Tibial nerve (tissue), 4 donors: ENCODE measurements at places on chromosomes 7 and 10. TPM values are rescaled to one million over a fixed set of nuclear protein-coding genes. Genes with fewer than 3 reads are reported as not detected.
A peak's percentile ranks its signal among the peaks of the same experiment; 100 is the strongest.

GRCh38 chr7:96304573-96304972 lies 17.3 kb downstream of the SLC25A13 start:
- no peaks in the 10 kb centered on the region for H3K4me1 ChIP-seq
- no peak overlapping the region for H3K27ac ChIP-seq
- no peaks in the 10 kb centered on the region for H3K27me3 ChIP-seq
- DNase-seq, result no peak
- no peaks in the 10 kb centered on the region for H3K36me3 ChIP-seq
- H3K4me3 ChIP-seq, result no peak overlapping the region

- no peak overlapping the region for H3K27ac ChIP-seq
- H3K4me1 ChIP-seq, result no peaks in the 10 kb centered on the region
- no peaks in the 10 kb centered on the region for H3K27me3 ChIP-seq
- DNase-seq, result no peak
- no peaks in the 10 kb centered on the region for H3K36me3 ChIP-seq
Observed at GRCh38 chr10:36499693-36500092, 625.7 kb upstream of the ANKRD30A start.

DNA sequence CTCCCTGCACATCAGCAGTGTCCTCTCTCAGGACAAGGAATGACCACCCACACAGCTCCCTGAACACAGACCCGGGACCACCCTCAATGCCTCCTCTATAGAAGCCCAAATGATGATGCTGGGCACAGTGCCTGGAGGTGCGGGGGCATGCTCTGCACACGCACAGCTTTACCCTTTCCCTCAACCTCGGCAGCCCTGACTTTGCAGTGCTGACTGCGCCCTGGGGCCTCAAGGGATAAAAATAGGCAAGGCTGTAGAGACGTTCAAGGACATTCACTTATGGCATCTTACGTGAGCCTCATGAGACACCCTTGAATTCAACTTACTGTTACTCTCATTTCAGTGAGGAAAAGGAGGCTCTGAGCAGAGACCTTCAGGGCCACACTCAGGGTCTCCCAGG lies 521.6 kb upstream of the MGMT start:
- H3K27ac ChIP-seq, result no peak overlapping the region
- H3K36me3 ChIP-seq, result no peaks in the 10 kb centered on the region
- H3K4me3 ChIP-seq, result no peak overlapping the region

DNA sequence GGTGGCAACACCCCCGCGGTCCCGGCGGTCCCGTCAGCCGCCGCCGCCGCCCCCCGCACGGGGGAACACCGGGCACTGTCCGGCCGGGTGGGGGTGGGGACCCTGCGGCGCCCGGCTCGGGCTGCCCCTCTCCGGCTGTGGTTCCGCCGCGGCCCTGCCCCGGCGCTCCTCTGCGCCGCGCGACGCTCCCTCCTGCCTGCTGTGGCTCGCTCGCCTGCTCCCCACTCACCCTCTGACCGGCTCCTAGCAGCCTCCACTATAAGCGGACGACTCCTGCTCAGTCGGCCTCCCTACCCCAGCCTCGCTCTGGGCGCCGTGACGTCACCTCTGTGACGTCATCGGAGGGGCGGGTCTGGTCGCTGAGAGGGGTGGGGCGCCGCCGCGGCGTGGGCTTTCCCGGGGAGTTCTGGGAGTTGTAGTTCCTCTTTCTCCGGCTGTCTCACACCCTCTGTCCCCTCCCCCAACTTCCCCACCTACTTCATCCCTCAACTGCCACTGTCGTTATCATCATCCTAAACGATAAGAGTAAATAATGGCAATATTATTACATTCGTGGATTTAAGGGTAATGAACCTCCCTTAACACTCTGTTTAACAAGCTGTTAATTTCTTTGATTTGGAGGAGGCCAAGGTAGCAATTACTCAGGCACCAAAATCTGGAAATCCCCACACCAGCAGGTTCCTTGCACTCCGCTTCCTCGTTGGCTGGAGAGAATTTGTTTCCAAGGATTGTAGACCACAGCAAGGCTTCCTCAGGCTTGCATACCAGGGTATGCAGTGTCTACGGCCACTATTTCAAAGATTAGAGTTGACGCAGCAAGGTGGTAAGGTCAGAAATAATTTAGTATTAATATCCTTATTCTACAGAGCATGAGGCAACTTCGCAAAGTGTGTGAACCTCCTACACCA lies at the start of gene UBE2H:
Gene UBE2H (minus strand): TSS at position 308 of the 908 bp plus-strand sequence. CDS start 405 bp downstream, outside the sequence.
- peaks cover 25% of the 10 kb centered on the region for H3K4me1 ChIP-seq
- H3K27me3 ChIP-seq, result no peaks in the 10 kb centered on the region
- H3K36me3 ChIP-seq, result no peaks in the 10 kb centered on the region
- DNase-seq, result peak; percentile 94
- H3K27ac ChIP-seq, result peak within 1 kb of the TSS; percentile 94
- H3K4me3 ChIP-seq, result peak within 1 kb of the TSS; percentile 95

- no peaks in the 10 kb centered on the region for H3K27me3 ChIP-seq
- peak overlapping the region; percentile 88 for H3K27ac ChIP-seq
- peaks cover 16% of the 10 kb centered on the region for H3K4me1 ChIP-seq
Observed at GRCh38 chr7:66921918-66922486, 977 bp downstream of the TMEM248 start.

DNA sequence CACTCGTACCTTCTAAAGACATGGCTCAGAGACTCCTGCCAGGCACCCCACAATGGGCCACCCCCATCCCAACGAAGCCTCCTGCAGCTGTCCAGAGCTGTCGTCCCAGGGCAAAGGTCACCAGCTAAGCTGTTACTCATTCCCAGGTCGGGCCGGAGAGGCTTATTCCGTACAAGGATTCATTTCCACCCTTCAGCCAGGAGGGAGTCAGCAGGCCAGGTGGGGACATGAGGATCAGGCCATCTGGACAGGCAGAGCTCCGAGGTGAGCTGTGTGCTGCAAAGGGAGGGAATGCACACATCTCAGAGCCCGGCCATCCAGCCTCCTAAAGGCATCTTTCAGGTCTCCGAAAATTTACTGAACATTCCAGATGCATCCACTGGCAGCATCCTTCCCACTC lies 63.9 kb upstream of the NANOS1 start:
- H3K36me3 ChIP-seq, result no peaks in the 10 kb centered on the region
- no peak for DNase-seq
- no peaks in the 10 kb centered on the region for H3K27me3 ChIP-seq
- H3K4me1 ChIP-seq, result peaks cover 9% of the 10 kb centered on the region

DNA sequence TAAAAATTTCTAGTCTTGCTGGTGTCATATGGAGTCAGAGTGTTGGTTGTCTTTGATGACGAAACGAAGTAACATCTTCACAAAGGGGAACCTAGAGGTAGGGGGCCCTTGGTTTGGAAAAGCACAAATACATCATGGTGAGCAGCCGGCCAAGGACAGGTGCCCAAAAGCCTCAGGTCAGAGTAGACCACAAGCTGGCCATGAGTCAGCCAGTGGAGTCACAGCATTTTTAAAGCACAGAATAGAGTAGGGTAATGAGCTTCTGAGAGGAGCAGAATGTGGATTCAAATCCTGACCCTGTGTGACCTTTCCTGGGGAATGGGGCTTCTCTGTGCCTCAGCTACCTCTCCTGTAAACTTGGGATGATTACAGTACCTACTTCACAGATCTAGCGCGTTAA lies 5.3 kb downstream of the CAMK2B start:
- no peaks in the 10 kb centered on the region for H3K27me3 ChIP-seq
- no peaks in the 10 kb centered on the region for H3K36me3 ChIP-seq
- H3K4me1 ChIP-seq, result peaks cover 5% of the 10 kb centered on the region

GRCh38 chr10:44557596-44558191 lies 172.8 kb upstream of the CXCL12 start:
- no peaks in the 10 kb centered on the region for H3K4me1 ChIP-seq
- H3K4me3 ChIP-seq, result no peak overlapping the region
- no peaks in the 10 kb centered on the region for H3K36me3 ChIP-seq
- no peaks in the 10 kb centered on the region for H3K27me3 ChIP-seq
- DNase-seq, result no peak

- no peak overlapping the region for H3K27ac ChIP-seq
- no peaks in the 10 kb centered on the region for H3K36me3 ChIP-seq
- no peaks in the 10 kb centered on the region for H3K4me1 ChIP-seq
- H3K4me3 ChIP-seq, result no peak overlapping the region
- DNase-seq, result no peak
Observed at GRCh38 chr7:94445696-94446194, 51.0 kb downstream of the COL1A2 start.

DNA sequence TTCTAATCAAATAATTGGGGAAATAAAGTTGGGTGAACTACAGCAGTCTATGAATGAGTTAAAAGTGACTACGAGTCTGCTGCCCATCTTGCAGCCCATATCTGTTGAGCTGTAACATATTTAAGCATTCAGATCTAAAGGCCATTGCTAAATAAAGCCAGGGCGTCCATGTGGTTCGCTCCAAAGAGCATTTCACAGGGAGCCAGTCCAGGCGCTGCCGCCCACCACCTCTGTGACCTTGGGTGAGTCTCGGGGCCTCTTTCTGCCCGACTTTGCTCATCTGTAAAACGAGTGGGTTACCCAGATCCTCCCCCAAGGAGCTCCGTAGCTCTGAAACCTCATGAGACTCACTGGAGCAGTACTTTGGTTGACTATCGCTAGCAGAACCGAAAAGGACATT lies 223.1 kb downstream of the CUX1 start:
- no peak overlapping the region for H3K27ac ChIP-seq
- H3K36me3 ChIP-seq, result no peaks in the 10 kb centered on the region
- no peak for DNase-seq
- H3K4me3 ChIP-seq, result no peak overlapping the region

- no peaks in the 10 kb centered on the region for H3K4me1 ChIP-seq
- H3K36me3 ChIP-seq, result no peaks in the 10 kb centered on the region
- no peak overlapping the region for H3K4me3 ChIP-seq
- DNase-seq, result no peak
Observed at GRCh38 chr10:35236739-35237138, 99.6 kb upstream of the CCNY start.

DNA sequence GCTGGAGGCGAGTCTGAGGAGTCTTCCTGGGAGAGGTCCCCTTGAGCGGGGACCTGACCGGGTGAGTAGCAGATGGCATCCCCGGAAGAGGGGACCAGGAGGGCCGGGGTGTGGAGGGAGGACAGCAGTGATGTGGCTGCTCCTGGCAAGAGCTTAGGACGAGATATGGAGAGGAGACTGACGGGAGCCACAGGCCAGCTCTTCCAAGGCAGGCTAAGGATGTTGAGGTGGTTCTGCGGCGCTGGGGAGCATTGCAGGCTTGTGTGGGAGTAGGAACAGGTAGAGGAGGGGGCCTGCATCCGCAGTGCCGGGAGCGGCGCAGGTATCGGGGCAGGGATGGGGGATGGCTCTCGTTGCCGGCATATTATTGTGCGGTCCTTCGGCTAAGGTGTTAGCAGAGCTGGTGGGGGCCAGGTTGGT lies 76.7 kb upstream of the ANLN start:
- no peaks in the 10 kb centered on the region for H3K4me1 ChIP-seq
- no peak overlapping the region for H3K27ac ChIP-seq
- no peak overlapping the region for H3K4me3 ChIP-seq
- no peaks in the 10 kb centered on the region for H3K36me3 ChIP-seq
- no peaks in the 10 kb centered on the region for H3K27me3 ChIP-seq
- no peak for DNase-seq

GRCh38 chr7:55444786-55445185 lies 79.6 kb downstream of the LANCL2 start:
- no peaks in the 10 kb centered on the region for H3K27me3 ChIP-seq
- no peak overlapping the region for H3K27ac ChIP-seq
- H3K36me3 ChIP-seq, result peaks cover 4% of the 10 kb centered on the region
- H3K4me1 ChIP-seq, result no peaks in the 10 kb centered on the region
- no peak overlapping the region for H3K4me3 ChIP-seq

GRCh38 chr10:1137499-1138163 lies 81.4 kb downstream of the WDR37 start:
- H3K4me3 ChIP-seq, result no peak overlapping the region
- H3K4me1 ChIP-seq, result no peaks in the 10 kb centered on the region
- H3K36me3 ChIP-seq, result no peaks in the 10 kb centered on the region
- no peaks in the 10 kb centered on the region for H3K27me3 ChIP-seq

- no peak overlapping the region for H3K27ac ChIP-seq
- no peak overlapping the region for H3K4me3 ChIP-seq
- H3K4me1 ChIP-seq, result no peaks in the 10 kb centered on the region
Observed at GRCh38 chr7:25762511-25763462, 389.2 kb upstream of the NFE2L3 start.

- H3K27ac ChIP-seq, result no peak overlapping the region
- no peak overlapping the region for H3K4me3 ChIP-seq
- H3K4me1 ChIP-seq, result no peaks in the 10 kb centered on the region
Observed at GRCh38 chr7:156836443-156836842, 56.5 kb downstream of the LMBR1 start.

DNA sequence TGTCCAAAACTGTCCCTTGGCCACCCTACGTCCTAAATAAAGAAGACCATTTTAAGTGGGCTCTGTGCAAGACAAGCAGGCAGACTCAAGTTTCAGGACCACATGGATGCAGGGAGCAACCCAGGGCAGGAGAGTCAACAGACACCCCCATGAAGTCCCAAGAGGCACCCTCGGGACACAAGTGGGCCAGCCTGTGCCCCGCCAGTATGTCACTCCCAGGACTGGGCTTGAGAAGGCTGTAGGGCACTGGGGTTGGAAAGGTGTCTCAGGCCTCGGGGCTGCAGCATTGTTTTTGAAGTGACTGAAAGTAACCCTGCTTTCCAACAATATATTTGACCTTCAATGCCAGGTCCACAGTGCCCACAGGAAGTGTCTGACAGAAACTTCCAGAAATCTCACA lies 157.4 kb downstream of the TNS3 start:
- no peak overlapping the region for H3K4me3 ChIP-seq
- no peaks in the 10 kb centered on the region for H3K4me1 ChIP-seq
- H3K36me3 ChIP-seq, result no peaks in the 10 kb centered on the region
- H3K27ac ChIP-seq, result no peak overlapping the region

Gene DNAJC12
- total RNA-seq, result 1.2 TPM

Gene ITGB1
- total RNA-seq, result 352 TPM

Gene LEP
- total RNA-seq, result 54.3 TPM

Gene WIPF3
- total RNA-seq, result 4.1 TPM

Gene PLOD3
- total RNA-seq, result 42.8 TPM

Gene NEUROD6
- total RNA-seq, result not detected

Gene LIPJ
- under 0.01 TPM for total RNA-seq

Gene EN2
- not detected for total RNA-seq

Gene ENKUR
- total RNA-seq, result not detected

Gene CCM2
- total RNA-seq, result 44.2 TPM

Gene SLC26A3
- total RNA-seq, result not detected

Gene NPY4R
- not detected for total RNA-seq

Gene TMEM236
- 1.7 TPM for total RNA-seq
